ENCODE measurements at places on chromosomes 7 and 10. TPM values are rescaled to one million over a fixed set of nuclear protein-coding genes. Genes with fewer than 3 reads are reported as not detected.
A peak's percentile ranks its signal among the peaks of the same experiment; 100 is the strongest.

Gene ITGB1
- 125 TPM for total RNA-seq

Gene C10orf53
- not detected for total RNA-seq

Gene CCDC186
- total RNA-seq = 10.8 TPM

Gene SEMA3A
- 0.13 TPM for total RNA-seq

DNA sequence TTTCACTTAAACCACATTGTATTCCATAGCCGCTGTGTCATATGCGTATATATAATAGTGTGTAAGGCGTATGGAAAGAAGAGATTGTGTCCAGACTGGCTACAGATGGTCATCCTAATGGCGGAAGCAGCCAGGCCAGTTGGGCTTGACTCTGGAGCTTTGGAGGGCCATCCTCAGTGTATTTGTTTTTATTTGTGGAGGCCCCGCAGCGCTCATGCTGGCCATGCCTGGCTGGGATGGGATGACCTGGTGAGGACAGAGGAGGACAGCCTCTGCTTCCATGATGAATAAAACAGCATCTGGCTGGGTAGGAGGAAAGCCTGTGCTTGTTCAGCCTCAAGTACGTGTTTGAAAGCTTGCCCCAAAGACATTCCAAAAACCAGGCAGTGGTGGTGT, 220.3 kb downstream of the EBF3 start:
- no peak for ATAC-seq

DNA sequence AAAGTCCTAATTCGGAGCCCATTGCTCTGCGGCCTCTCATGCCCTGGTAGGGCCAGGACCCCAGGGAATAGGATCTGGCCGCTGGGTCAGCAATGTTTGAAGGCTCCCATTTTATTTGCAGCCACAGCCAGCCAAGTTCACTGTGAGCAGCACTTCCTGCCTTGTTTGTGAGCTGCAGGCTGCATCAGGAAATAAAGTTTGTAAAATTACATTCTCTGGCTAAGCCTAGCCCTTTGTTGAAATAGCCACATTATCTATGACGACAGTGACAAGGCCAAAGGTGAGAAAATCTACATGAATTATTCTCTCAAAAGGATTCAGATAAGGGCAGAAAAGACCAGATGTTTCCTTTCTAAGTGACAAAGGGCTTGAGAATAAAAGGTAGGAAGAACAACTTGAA, 23.7 kb upstream of the ITGB1 start:
- no peak for ATAC-seq

GRCh38 chr7:135147899-135148721, at the start of gene TMEM140:
Gene TMEM140 (plus strand): TSS chr7:135148072. CDS start chr7:135164442, 16,370 bp downstream.
- peak; percentile 88 for ATAC-seq

DNA sequence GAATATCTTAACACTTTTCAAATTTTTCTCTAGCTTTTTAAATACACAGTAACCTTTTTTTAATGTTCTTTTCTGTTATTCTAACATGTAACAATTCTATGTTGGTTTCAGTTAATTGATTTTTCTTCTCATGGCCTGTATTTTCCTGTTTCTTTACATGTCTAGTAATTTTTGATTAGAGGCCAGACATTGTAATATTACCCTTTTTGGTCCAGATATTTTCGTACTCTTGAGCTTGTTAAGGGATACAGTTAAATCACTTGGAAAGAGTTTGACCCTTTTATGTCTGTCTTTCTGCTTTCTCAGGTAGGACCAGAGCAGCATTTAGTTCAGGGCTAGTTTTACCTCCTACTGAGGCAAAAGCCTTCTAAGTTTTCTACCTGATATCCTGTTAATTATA, 45.0 kb downstream of the BICC1 start:
- ATAC-seq = no peak
